ENCODE measurements at places on chromosomes 4 and X.
A peak's percentile ranks its signal among the peaks of the same experiment; 100 is the strongest.

DNA sequence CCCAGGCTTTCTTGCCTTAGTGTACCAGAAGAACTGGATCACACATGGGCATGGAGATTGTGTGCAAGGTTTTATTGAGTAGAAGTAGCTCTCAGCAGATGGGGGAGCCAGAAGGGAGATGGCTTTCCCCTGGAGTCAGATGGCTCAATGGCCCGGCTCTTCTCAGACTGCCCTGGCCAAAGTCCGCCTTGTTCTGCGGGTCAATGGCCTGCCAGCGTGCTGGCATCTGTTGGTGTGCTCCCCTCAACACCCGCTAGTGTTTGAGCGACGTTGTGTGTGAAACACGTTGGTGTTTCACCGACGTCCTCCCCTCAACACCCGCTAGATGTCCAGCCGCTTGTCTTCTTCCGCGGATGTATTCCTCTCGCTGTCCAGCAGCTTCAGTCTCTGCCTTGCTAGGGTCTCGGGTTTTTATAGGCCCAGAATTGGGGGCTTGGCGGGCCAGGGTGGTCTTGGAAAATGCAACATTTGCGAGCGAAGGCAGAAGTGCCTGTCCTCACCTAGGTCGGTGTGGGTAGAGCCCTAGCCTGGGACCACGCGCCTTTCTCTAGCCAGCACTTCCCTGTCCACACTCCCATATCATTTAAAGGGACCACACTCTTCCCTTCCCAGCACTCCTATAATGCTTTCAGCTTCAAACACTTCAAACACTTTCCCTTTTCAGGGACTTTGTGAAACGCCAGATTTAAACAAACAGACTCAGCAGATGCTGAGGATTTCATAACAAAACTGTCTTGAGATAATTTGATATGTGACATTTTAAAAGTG, 21.1 kb upstream of the PRKG2 start:
- no peak for DNase-seq

DNA sequence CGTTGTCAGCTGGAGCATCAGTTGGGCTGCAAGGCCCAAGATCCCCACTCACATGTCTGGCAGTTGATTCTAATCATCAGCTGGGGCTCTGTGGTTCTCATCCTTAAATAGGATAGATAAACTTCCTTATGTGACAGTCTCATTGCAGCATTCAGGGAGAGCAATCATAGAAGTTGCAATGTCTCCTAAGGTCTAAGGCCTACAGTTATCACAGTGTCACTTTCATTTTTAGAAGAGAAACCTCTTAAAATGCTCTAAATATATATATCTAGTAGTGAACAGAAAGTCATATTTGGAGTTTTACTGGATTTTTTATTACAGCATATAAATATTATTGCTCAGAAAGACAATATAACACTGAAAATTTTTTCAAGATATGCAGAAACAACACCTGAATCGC, 226.0 kb upstream of the PPP1R2C start:
- DNase-seq: no peak

DNA sequence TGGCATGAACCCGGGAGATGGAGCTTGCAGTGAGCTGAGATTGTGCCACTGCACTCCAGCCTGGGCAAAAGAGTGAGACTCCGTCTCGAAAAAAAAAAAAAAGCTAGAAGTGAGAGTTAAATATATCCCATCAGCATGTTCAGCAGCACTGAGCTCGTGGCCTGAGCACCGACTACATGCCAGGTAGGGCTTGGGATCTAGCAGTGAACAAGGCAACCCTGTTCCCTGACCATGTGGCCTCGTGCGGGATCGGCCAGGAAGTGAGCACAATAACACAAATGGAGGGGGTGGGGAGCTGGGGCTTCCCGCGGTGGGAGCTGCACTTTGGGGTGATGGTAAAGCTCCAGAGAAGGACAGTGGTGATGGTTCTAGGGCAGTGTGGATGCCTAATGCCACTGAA, 193.7 kb upstream of the PSAPL1 start:
- no peak for DNase-seq

GRCh38 chrX:48971249-48972219, at the start of gene KCND1:
Gene KCND1, minus strand, starts transcription at chrX:48971844. Its CDS starts 1,573 bp downstream, at chrX:48970271.
- DNase-seq: no peak

DNA sequence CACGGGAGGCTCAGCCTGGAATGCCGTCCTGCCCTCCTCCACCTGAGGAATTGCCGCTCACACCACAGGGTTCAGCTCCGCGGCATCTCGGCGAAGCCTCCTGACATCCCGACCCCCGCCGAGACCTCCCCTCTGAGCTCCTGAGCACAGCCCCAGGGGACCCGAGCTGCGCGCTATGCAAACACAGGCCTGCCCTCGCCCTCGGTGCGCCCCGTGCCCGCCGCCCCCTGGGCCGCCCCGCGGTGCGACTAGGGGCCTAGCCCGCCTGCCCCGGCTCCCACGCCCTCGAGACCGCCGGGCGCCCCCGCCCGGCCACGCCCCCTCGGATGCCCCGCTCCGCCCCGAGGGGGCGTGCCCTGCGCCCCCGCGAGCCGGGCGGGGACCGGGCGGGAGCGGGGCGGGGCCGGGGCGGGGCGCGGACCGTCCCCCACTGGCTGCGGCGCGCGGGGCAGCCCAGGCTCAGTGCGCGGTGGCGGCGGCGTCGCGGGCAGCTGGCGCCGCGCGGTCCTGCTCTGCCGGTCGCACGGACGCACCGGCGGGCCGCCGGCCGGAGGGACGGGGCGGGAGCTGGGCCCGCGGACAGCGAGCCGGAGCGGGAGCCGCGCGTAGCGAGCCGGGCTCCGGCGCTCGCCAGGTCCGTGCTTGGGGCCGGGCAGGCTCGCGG, at the start of gene FGFR3:
Gene FGFR3, plus strand, starts transcription at position 462 of the 664 bp plus-strand sequence. CDS start 642 bp downstream, outside the sequence.
- DNase-seq: peak; percentile 94

GRCh38 chrX:68912113-68912512, 83.3 kb downstream of the EFNB1 start:
- no peak for DNase-seq
